H7 (cell line): ENCODE measurements at places on chromosomes 5 and 9.

DNA sequence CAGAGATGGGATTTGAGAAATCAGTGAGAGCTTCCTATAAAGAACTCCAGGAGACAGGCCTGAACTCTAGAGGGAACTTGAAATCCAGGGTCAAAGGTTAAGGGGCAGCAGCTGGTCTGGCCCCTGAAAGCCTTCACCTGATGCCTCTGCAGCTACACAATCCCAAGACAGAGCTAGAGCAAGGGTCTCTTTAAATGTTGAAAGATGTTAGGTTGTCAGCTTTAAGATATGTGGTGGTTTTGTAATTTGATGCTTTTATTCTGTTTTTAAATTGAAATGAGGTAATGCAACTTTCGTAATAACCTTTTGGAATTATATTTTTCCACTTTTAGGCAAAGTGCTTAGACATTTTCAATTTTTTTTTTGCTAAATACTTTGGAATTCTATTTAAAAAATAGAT is 2.4 kb downstream of the SOWAHA start:
- no peak for DNase-seq

- no peak for DNase-seq
These were observed 65.3 kb downstream of the CFAP95 start for GRCh38 chr9:69885931-69886330.

- peak; percentile 3 for DNase-seq
These were observed 617.8 kb downstream of the PDE4D start for GRCh38 chr5:59275510-59276324.

- DNase-seq, result no peak
These were observed 46.8 kb downstream of the NIPSNAP3B start for GRCh38 chr9:104810421-104811339.

GRCh38 chr9:114777821-114778609 is 27.8 kb downstream of the TNFSF15 start:
- peak; percentile 10 for DNase-seq

- peak; percentile 88 for DNase-seq
These were observed at the start of gene FAM78A for GRCh38 chr9:131276094-131276888. FAM78A (minus strand) TSS chr9:131276510; CDS start chr9:131276179, 331 bp downstream.
